Smooth muscle cell of the brain vasculature (primary cell): ENCODE measurements at places on chromosomes 5 and 9.

DNA sequence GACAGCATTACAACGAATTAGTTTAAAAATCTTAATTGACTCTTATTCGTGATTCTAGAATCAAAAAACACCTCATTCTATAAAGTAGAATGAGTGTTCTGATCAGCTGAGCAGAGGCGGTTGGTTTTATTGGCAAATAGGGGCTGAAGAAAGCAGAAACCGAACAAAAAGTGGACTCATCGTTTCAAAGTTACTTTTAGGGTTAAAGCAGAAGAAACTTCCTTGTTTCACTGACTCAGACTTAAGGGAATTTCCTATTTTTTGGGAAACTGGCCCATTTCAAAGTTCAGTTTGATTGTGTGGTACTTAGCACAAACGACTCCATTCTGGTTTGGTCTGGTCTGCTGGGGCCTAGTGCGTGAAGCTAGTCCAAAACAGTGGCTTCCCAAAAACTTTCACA lies 862 bp upstream of the NDUFB6 start:
- no peak for DNase-seq

DNA sequence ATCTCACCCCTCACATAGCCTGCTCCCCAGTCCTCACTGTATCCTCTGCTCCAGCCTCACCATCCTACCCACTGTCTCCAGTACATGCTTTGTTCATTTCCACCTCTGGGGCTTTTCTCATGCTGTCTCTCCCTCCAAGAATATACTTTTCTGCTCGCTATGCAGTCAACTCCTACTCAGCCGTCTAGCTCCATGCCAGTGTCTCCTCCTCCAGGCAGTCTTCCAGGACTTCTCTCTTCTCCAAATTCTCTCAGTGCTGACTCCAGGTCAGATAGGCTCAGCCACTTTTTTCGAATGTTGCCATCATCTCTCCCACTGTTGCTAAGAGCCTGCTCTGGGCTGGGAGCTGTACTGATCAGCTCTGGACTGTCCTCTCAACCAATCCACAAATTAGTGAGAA lies 8.0 kb upstream of the DAB2IP start:
- DNase-seq, result no peak

- no peak for DNase-seq
Observed at GRCh38 chr5:113142186-113142585, 165.6 kb downstream of the DCP2 start.

DNA sequence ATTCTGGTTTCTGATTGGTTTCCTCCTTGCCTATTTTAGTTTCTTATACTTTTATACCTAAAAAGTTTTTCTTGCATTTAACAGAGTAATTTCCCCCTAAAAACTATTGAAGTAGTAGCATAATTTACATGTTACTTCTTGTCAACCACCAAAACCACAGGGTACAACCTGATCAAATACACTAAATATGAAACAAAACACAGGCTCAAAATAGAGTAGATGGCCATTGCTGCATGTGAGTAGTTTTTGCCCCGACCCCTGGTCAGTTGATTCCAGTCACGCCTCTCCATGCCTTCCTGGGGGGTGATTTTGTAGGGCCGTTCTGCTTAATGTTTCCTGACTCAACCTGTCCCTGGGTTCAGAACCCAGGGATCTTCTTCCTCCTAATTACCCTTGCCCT lies 101.8 kb downstream of the TLE4 start:
- DNase-seq, result no peak

DNA sequence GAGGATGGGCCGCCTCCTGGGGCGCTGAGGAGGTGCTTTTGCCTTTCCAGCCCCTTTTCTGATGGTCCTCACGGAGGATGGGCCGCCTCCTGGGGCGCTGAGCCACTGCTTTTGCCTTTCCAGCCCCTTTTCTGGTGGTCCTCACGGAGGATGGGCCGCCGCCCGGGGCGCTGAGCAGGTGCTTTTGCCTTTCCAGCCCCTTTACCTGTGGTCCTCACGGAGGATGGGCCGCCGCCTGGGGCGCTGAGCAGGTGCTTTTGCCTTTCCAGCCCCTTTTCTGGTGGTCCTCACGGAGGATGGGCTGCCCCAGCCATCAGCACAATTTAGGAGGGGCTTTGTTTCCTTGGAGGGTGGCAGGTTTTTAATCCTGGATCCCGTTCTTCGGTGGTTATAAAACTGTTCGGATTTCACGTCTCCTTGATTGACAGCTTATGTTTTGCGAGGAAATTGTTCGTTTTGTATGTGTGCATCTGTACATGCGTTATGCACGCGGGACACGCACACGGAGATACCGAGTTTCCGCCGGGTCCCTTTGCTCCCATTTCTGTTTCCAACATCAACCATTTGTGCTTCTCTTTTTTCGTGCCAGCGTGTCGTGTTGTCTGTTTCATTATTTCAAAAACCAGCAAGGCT lies 34.7 kb upstream of the SLC9A3 start:
- no peak for DNase-seq

DNA sequence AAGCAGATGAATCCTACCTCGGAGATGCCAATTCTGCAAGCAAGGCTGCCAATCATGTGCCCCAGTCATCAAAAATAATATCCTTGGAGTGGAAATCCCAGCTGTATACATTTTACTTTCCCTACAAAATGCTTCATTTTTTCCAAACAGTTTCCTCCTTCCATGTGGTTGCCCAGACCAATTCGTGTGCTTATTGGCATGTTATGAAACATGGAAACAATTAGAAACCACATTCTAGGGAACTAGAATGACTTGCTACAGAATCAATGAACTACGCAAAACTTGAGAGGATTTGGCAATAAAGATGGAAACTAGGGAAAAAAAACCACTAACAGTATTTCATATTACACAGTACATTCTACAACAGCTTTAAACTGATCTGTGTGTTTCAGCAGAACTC lies 584.5 kb upstream of the DMAC1 start:
- no peak for DNase-seq

- DNase-seq, result no peak
Observed at GRCh38 chr5:111013011-111013410, 58.5 kb upstream of the TSLP start.

- no peak for DNase-seq
Observed at GRCh38 chr9:133576875-133577736, 32.1 kb downstream of the FAM163B start.

GRCh38 chr9:137666513-137666822 lies 47.7 kb downstream of the EHMT1 start:
- DNase-seq, result no peak

GRCh38 chr5:57779383-57780223 lies 297.0 kb upstream of the ACTBL2 start:
- DNase-seq, result peak; percentile 74

- no peak for DNase-seq
Observed at GRCh38 chr9:125172031-125172755, 17.4 kb downstream of the PPP6C start.

GRCh38 chr5:56025151-56025885 lies 30.6 kb upstream of the IL6ST start:
- DNase-seq, result no peak

- peak; percentile 17 for DNase-seq
Observed at GRCh38 chr5:41156739-41157138, 56.6 kb downstream of the C6 start.

DNA sequence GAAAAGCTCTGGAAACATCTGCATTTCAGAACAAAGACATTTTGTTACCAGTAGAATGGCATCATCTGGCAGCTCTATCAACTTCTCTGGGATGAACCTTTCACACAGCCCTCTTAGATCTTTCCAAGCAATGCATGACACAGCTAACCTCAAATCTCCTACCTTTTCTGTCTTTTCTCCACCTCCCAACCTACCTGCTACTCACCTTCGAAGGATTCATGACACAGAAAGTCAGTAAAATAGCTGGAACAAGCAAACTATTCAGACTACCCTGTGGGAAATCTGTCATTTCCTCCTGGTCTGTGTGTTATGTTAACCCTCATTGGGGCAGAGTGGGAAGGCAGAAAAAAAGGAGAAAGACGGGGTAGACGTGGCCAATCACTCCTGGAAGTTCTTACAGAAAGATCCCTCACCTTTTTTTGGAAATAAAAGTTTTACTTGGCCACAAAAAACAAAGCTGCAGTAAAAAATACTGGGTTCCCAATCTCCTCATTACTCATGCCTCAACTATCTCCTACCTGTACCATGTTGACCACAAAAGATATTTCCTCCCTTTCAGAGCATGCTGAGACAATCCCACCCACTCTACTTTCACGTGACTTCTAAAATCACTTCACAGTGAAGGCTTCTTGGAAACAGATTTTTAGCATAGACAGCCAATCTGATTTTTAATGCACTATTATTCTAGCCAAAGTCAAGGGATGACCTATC lies 362.1 kb upstream of the RFX3 start:
- DNase-seq, result no peak

DNA sequence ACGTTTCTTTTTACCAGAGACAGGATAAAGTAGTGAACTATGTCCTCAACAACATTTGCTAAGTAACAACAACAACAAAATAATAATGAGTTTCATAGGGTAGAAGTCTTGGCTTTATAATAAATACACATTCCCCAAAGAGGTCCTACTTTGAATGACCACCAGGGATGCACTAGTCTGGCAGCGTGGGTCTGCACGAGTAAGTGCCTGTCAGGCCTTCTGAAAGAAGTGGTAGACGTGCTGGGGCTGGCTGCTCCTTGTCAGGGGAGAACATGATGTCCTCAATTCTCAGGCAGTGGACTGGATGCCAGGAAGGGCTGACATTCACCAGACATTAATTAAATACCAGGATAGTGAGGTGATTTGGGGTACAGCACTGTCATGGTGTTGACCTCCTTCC lies 331.1 kb downstream of the TMEM38B start:
- DNase-seq, result no peak

DNA sequence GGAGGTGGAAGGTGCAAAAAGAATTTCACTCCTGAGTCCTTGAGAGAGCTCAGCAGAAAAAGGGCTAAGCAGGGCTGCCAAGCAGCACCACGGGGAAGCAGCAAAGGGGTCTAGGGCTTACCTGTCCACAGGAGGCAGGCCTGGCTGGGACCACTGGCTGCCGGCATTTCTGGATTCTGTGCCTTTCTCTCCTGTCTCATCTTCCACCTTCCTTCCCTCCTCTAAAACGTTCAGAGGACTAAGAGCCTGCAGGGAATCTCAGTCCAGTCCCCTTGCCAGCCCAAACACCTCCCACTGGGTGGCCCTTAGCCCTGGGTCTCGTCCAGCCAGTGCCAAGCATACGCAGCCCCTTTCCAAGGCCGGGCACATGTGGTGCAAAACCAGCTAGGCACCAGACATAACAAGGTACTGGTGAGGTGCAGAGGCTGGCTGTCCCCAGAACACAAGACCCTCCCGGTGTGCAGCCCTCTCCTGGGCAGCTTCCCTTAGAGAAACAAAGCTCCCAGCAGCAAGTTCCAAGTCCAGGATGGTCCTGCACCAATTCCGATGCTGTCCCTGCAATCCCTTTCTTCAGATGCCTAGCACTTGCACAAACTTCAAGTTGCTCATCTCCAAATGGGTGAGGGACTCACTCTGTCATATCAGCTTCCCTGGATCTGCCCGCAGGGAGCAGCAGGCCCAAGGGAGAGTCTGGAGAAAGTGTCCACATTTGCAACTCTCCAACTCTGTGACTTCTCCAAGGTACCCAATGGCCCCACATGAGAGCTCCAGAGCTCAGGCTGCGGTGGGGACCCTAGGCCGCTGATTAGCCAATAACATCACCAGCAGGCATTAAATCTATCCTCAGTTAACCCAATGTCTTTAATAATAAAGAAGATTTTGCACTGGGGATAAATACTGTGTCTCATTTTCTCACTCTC lies 126.3 kb downstream of the C5orf15 start:
- DNase-seq, result no peak

DNA sequence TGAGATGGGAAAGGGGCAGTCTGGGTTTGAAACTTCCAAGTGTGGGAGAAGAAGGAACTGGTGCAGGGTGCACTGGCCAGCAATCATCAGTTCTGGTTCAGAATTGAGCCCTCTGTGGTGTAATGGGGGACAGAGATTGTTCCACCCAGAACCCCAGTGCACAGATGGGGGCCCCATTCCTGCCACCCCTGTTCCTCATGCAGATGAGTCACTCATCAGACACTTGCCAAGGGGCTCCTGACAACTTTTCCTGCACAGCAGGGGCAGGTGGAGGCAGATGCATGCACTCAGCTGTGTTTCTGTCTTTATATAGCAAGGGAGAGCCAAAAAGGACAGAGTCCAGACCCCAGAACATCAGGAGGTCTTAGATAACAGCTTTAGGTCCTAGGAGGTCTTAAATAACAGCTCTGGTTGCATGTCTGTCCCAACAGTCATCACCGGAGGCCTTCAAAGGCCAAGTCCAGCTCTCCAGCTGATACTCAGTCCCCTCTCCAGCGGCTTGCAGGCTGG lies 252.9 kb downstream of the HSPA4 start:
- peak; percentile 4 for DNase-seq

- no peak for DNase-seq
Observed at GRCh38 chr9:84001621-84002020, 21.0 kb downstream of the RMI1 start.

DNA sequence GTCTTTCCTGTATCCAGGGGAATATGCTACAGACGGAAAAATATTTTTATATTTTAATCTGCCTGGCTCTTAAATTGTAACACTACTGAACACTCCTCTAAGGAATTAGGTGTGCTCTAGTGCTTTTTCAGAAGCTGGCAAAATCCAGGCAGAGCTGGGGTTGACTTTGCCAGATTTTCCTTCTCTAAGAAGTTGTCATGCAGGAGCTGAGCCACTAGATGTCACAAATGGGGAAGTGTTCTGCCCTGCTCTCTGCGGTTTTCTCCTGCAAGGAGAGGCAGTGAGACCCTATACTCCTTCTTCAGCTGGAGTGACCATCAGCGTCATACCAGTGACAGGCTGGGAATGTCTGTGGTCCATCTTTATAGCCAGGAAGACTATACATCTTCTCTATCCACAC lies 112.5 kb downstream of the HAPLN1 start:
- DNase-seq, result no peak

- DNase-seq, result no peak
Observed at GRCh38 chr5:142009886-142010285, 2.9 kb downstream of the GNPDA1 start.

- DNase-seq, result no peak
Observed at GRCh38 chr9:88266416-88266815, 121.8 kb upstream of the SPIN1 start.

- DNase-seq, result no peak
Observed at GRCh38 chr9:107460153-107461023, 29.2 kb downstream of the KLF4 start.

DNA sequence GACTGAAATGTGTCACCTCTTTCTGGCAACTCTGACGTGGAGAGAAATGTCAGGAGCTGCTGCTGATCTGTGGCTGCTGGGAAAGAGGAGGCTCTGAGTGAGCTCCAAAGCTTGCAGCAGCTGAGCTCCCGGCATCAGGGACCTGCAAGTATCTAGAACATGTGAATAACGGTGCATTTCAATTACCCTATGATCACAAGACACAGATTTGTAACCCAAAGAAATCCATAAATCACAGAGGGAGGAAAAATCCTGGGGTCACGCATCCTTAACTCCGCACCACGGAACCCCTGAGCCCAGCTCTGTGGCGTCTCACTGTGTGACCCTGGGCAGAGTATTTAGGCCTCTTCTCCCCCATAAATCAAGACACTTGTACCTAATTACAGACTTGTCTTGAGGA lies 139.8 kb downstream of the IRX2 start:
- DNase-seq, result no peak

- no peak for DNase-seq
Observed at GRCh38 chr9:18256568-18256967, 217.4 kb upstream of the ADAMTSL1 start.
